Mammary epithelial cell (primary cell): ENCODE measurements at places on chromosomes 16 and 17. TPM values are rescaled to one million over a fixed set of nuclear protein-coding genes. Genes with fewer than 3 reads are reported as not detected.

Gene SMIM5
- not detected for total RNA-seq

Gene EPN2
- 24.3 and 32.4 TPM in 2 replicates for total RNA-seq

Gene RPL13
- total RNA-seq: 2,450 TPM

Gene SYCE1L
- 10.6 and 16.4 TPM in 2 replicates for total RNA-seq

Gene APOH
- total RNA-seq: not detected in 2 replicates

Gene ACD
- 25.0 and 39.8 TPM in 2 replicates for total RNA-seq
